ENCODE measurements at places on chromosomes 7 and 10.

DNA sequence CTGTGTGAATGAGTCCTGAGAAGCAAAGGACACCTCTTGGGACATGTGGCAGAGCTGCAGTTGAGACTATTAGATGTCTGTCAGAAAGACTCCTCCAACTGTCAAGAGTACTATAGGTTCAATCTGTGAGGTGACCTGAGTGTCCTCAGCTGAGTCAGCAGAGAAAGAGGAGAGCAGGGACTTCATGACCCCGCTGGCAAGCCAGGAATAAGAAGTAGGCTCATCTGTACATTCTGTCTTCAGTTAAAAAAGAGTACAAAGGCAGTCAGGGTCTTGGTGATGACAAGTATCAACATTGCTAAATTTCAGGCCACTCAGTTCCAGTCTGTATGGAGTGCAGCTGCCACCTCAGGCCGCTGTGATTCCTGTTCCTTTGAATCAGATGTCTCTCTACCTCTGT is 25.1 kb downstream of the HECTD2 start:
- no peak for DNase-seq

GRCh38 chr7:129136887-129137642 is 7.4 kb upstream of the TSPAN33 start:
- DNase-seq, result no peak

DNA sequence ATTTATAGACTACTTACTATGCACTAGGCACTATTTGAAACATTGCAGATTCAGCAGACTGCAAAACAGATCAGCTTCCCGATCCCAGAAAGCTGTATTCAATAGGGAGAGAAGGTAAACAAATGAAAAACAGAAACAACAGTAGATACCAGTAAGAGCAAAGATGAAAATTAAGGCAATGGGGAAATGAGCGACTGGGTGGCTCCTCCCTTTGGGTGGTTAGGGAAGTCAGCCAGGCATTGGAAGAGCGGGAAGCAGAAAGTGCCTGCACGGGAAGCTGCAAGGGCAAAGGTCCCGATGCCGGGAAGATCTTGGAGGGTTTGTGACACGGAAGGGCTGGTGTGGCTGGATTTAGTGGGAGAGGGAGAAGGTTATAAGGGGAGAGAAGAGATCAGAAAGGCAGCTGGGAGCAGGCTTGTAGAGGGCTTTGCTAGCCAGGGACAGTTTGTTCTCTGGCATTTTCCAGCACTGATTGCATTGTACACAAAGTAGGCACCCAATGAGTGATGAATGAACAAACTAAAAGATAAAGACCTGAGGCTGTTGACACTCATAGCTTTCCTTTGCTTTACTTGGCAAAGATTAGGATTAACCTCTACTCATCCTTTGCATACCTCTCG is 67.8 kb downstream of the NAMPT start:
- no peak for DNase-seq

DNA sequence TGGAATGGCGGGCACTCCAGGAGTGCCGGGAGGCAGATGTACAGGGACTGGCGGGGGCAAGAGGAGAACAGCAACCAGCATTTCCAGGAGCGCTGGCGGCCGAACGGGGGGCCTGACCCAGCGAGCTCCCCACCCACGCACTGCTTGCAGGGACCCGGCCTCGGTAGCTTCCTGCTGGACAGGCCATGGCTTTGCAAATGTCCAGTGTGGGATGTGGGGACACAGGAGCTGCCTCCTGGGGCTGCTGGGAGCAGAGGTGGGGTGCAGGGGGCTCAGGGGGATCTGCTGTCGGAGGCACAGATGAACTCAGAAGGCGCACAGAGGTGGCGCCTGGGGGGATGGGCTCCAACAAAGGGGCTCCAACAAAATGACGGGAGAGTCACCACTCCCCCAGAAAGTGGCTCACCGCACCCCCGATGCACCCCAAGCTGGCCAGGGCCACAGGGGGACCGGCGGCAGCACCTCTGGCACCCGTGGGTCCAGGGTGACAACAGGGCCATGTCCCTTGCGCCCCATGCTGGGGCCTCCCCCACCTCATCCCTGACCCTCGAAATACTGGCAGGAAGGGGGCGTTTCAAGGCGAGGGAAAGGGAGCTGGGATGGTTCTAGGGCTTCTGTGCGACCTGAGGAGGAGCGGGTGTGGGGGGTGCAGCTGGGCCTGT is 41.1 kb downstream of the AP5Z1 start:
- DNase-seq, result no peak

- DNase-seq, result no peak
Observed at GRCh38 chr10:120600871-120601649, 144.0 kb downstream of the PLPP4 start.

DNA sequence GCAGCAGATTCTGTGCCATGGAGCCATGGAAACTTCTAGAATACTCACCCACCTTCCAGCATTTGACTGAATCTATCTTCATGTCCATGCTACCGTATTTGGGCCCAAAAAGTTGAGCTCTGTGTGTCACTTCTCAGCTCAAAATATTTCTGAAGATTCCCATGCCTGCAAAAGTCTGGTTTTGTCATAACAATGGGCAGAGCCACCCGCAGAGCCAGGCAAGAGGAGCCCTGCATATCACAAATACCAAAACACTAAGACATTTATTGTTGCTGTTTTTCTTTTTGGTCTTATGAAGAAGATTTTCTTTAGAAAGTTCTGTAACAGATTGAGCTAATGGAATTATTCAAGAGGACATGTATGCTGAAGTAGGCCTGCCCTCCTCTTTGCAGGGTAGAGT is 68.1 kb downstream of the PRTFDC1 start:
- DNase-seq, result no peak

GRCh38 chr10:90968328-90969081 is 47.6 kb upstream of the ANKRD1 start:
- DNase-seq, result no peak

- no peak for DNase-seq
Observed at GRCh38 chr7:142482891-142483658, 225.2 kb upstream of the PRSS58 start.

GRCh38 chr7:158858592-158859503 is 2.5 kb downstream of the DYNC2I1 start:
- DNase-seq, result no peak

Data from caudate nucleus (tissue), 63 donors.